HT1080 (cell line): ENCODE measurements at places on chromosomes 12 and 14. TPM values are rescaled to one million over a fixed set of nuclear protein-coding genes. Genes with fewer than 3 reads are reported as not detected.
A peak's percentile ranks its signal among the peaks of the same experiment; 100 is the strongest.

DNA sequence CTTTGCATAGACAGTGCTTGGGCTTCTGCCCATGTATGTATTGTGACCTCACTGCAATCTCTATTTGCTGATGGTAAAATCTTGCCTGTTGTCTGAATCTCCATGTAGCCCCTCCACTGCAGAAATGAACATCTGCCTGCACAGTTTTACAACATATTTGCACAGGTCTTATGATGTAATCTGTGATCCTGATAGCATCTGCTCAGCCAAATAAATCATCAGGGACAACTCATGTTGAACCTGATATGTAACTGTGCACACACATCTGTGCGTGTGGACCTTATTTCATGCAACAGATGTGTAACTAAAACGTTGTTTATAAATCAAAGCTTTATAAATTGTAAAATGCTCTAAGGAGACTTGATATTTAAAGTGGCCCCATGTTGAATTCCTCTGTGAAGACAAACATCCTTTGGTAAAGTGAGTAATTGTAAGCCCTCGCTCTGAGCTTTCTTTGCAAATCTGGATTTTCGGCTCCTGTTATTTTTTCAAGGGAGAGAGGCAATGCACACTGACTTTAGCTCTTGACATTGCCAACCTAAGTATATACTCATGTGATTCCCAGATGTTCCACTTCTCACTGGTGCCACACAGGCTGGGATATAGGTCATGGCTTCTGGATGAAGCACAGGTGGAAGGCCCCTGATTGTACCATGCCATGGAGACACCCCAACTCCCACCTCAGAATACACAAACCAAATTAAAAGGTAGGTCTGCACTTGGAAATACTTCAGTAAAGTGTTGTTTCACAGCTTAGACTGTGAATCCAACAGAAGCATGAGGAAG lies 371.3 kb downstream of the GRIN2B start:
- no peak for DNase-seq

Gene TEAD4
- total RNA-seq = 61.9 and 80.0 TPM in 2 replicates

GRCh38 chr14:34930591-34931091 lies 52.2 kb upstream of the SRP54 start:
- no peak for DNase-seq

Gene SERPINA12
- total RNA-seq = not detected in 2 replicates

GRCh38 chr12:78473136-78473535 lies 391.4 kb upstream of the SYT1 start:
- peak; percentile 4 for DNase-seq

Gene SSPN
- total RNA-seq = 1.4 TPM in 1 of 2 replicates, not detected in the other

GRCh38 chr12:16385782-16386646 lies 38.6 kb downstream of the MGST1 start:
- peak; percentile 27 for DNase-seq

Gene TMEM121
- total RNA-seq = 3.5 and 4.4 TPM in 2 replicates

Gene CCDC196
- not detected in 2 replicates for total RNA-seq

DNA sequence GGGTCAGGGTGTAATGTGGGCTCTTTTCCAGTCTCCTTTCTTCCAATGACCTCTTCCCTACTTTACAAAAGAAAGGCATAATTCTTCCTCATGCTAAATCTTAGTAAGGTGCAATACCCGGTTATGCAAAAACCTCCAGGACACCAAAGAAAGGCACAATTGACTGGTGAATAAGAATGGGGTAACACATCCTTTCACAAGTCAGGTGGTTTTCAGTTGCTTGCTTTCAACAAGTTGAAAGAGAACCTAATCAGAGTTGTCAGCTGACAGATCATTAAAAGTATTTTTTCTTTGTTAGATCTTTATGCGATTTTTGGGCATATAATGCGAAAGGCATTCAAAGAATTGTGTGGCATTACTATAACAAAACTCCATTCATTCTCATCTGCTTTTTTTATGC lies 1.3 kb upstream of the AEBP2 start:
- no peak for DNase-seq

- DNase-seq = peak; percentile 57
Measured at GRCh38 chr14:68950111-68950510, 29.0 kb downstream of the ACTN1 start.

DNA sequence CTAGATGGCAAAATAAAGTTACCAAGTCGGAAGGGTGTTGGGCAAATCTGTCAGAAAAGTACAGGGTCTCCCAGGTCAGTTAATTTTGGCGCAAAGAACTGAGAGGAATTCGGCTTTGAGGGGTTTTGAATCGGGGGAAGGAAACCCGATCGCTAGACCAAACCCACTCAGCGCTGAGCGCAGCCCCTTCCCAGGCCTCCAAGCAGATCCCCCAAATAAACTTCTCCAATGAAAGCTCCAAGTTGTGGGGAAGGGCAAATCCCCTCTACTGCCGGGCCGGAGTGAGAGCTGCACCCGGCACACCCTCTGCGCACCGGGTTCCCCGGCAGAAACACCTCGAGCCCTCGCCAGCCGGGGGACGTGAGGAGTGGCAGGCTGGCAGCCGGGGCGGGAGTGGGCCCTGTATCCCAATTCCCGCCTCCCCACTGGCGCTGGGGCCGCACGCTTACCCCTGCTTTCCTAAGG lies 441 bp downstream of the E2F7 start:
- no peak for DNase-seq

GRCh38 chr12:50686406-50686805 lies 77.5 kb upstream of the ATF1 start:
- DNase-seq = no peak

GRCh38 chr12:24424889-24425600 lies 475.6 kb upstream of the SOX5 start:
- DNase-seq = no peak

Gene PLEKHD1
- total RNA-seq = not detected in 2 replicates

- DNase-seq = peak; percentile 82
Measured at GRCh38 chr14:89507926-89508460, 91.0 kb upstream of the FOXN3 start.
